ENCODE measurements at places on chromosomes 4 and X.

DNA sequence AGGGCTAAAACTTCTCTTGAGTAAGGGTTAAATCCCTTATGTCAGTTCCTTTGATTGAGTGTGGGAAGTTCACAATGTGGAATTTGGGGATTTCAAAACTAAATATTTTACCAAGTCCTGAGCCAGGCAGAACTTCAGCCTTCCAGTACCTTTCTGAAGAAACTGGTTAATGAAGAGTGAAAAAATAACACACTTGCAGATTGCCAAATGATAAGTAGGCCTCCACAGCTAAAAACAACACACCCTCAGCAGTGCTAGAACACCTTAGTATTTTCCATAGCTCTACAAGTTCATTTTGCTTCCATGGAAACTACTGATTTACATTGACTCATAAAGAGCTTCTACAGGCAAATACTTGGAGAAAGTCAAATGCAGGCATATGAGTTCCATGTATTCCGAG is 326.8 kb downstream of the ZNF674 start:
- no peak for DNase-seq

DNA sequence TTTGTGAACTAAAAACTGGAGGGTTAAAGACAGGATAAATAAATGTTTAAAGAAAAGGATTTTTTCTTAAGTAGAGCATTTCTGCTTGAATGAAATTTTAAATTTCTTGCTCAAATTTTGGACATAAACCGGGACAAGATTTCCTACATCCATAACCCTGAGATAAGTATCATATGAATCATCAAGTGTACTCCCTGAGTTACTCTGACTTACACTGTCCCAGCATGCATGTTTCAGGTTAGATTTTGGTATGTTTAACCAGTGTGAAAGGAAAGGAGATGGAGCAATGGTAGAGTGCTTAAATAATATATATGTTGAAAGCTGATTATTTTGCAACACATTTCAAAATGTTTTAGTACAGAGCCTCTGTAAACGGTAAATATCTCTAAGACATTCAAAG is 175.2 kb downstream of the ADGRL3 start:
- no peak for DNase-seq

- peak; percentile 52 for DNase-seq
These were observed at the start of gene FAM184B for GRCh38 chr4:17781300-17782287. TSS of gene FAM184B (minus strand) at chr4:17781621. CDS start at chr4:17781299, 322 bp downstream.

GRCh38 chr4:163063891-163064290 is 102.8 kb downstream of the NAF1 start:
- DNase-seq, result no peak

Measured in NCI-H524 (cell line).